Fibroblast of skin of right quadriceps (primary cell): ENCODE measurements at places on chromosomes 4 and X.

GRCh38 chr4:11596989-11597388, 168.3 kb upstream of the HS3ST1 start:
- DNase-seq: no peak

DNA sequence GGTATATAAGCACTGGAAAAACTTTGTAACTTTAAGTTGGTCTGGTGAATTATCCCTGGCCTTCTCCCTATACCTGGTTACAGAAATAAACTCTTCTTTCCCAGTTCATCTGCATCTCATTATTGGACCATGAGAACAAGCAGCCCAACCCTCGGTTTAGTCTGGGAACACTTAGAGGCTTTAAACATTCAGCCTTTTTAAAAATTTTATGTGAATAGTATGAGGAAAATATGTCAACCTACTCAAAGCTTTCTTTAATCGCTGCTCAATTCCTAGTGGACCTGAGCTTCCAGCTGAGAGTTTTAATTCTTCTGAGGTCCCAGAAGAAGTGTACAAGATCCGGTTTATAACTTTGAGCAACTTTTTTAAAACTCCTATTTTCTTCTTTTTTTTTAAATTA, 358.6 kb upstream of the NOCT start:
- DNase-seq: no peak

DNA sequence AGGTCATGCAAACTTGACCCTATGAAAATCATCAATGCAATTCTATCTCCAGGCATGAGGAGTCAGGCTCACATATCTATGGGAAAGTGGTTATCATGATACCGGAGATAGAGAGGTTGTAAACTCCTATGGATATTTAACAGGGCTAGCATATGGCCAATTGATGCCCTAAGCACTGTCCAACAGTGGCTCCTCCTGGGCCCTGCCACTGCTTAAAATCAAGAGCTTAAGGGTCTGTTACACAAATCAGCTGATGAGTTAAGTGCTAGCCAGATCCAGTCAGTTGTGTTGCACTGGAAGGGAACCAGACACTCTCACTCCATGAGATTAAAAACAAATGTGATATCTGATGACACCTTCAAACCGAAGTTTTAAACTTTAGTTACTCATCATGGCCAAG, 337.6 kb downstream of the STIM2 start:
- no peak for DNase-seq

- DNase-seq: no peak
Observed at GRCh38 chr4:1246901-1247863, 1.7 kb downstream of the CTBP1 start.

DNA sequence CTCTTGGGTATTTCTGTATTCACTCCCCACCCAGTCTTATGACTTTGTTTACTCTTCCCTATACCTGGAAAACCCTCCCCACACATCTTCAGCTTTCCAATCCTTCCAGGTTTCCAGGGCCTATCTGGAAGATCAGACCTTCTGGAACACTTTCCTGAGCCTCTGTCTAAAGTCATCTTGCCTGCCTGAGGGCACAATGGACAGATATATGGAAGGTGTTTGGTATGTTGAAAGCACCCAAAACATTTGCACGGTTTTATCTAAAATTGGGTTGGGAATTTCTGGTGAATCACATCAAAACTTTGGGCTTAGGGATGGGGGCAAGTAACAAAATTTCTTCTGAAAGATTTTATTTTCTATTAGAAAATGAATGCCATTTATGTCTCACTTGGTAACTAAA, 16.0 kb downstream of the CLDN2 start:
- no peak for DNase-seq

GRCh38 chr4:147826288-147826646, 94.4 kb downstream of the ARHGAP10 start:
- DNase-seq: no peak

DNA sequence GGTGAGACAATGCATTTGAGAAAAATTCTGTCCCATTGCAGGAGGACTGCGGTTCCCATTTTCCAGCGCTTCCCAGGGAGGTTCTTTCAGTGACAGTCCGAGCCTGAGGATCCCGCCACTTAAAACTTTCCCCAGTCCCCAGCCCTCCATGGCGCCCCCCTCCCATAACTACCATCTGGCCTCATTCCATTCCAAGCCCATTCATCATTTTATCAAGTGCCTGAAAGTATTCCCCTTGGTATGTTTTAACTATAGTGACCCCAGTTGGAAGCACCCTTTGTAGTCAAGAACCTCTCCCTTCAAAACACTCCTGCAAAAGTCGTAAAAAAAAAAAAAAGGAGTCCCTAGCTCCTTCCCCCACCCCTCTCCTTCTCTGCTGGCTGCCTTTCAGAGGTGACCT, 1.2 kb downstream of the RASL11B start:
- DNase-seq: no peak

DNA sequence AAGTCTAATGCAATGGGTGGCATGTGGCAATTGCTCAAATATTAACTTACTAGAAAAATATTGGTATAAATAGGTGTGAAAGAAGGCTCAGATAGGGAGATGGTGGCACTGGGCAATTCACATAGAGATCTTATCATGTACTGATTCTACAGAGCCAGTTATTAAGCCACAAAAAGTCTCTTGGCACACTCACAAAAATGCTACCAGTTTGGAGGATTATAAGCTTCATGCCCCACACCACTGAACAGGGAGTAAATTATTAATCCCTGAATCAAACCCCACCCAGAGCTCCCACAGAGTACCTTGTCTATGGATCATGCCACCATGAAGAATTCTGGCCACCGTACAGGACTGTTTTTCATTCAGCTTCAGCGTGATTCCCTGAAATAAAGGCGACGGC, 13.8 kb downstream of the MPP1 start:
- no peak for DNase-seq

DNA sequence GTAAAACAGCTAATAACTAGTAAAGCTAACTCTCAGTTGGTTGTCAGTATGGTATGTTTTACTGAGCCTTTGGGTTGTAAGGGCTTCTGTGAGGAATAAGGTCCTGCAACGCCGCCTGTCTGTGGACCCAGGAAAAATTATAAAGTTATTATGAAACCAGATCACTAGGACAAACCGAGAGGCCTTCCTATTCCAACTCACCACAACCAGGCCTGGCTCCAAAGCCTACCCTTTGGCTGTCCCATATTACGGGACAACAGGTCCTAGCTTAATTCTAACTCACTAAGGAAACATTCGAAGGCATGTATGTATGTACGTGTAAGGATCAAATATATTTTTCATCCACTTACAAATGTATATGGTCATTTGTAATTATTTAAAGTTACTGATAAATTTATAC, 1.4 kb downstream of the ANKRD17 start:
- peak; percentile 81 for DNase-seq

DNA sequence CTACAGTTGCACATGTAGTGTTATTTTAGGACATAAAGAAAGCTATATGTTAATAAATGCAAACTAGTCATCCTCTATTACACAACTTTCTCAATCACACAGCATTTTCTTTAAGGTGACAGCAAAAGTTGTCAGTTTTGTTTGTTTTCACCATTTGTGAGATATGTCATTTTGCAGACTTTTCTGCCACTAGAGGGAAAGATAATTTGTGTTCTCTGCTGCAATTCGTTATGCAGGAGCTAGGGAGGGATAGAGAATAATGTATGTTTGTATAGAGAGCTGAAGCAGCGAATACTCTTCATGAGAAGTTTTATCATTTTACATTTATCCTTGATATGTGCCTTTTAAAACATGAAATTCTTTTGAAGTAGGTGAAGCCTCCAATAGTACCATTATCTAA, 670.6 kb upstream of the ATOH1 start:
- no peak for DNase-seq
